Type B pancreatic cell (in vitro differentiated cells): ENCODE measurements at places on chromosomes 11 and 22. TPM values are rescaled to one million over a fixed set of nuclear protein-coding genes. Genes with fewer than 3 reads are reported as not detected.
A peak's percentile ranks its signal among the peaks of the same experiment; 100 is the strongest.

Gene PDGFD
- 17.8 and 27.9 TPM in 2 replicates for total RNA-seq

- no peak for DNase-seq
Measured at GRCh38 chr11:2928605-2929530, at the start of gene PHLDA2. TSS of gene PHLDA2 (minus strand) at chr11:2929420. CDS start at chr11:2929364, 56 bp downstream.

GRCh38 chr11:88174709-88175568 lies at the start of gene RAB38:
TSS of gene RAB38 (minus strand) at chr11:88175443. CDS start at chr11:88175384, 59 bp downstream.
- DNase-seq: peak; percentile 75

Gene HBB
- total RNA-seq: not detected in 2 replicates

DNA sequence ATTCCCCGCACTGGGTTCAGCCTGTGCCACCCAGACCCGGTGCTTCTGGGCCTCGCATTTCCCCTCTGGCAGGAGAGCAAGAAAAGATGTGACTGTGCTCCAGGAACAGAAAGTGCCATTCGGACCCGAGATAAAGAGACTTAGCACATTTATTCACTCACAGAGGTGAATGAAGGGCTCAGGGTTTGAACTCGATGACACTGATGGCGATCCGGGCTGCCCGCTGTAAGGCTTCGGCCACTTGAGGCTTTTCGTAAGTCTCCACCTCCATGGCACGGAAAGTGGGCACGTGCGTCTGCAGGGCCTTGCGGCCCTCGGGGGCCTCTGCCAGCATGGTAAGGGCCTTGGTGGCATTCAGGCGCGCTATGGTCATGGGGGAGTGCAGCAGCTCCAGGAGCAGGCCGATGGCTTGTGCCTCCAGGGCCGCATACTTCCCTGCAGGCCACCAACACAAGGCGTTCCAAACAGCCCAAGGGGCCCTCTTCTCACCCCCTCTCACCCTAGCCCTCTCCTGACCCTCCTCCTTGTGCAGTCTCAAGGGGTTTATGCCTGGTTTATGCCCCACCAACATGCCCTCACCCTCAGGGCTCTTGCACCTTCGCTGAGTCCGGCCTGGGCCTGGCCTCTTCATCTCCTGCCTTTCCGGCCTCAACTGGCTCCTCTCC lies 10.9 kb upstream of the GNAZ start:
- DNase-seq: peak; percentile 49

Gene NNMT
- total RNA-seq: 0.64 and 2.8 TPM in 2 replicates

GRCh38 chr11:17351510-17352176 lies at the start of gene NCR3LG1:
TSS of gene NCR3LG1 (plus strand) at chr11:17351800. CDS start at chr11:17351970, 170 bp downstream.
- peak; percentile 73 for DNase-seq

Gene TMA7B
- not detected in 2 replicates for total RNA-seq

GRCh38 chr22:40019100-40019499 lies 24.3 kb downstream of the FAM83F start:
- DNase-seq: no peak

GRCh38 chr22:36337365-36338130 lies 50.2 kb downstream of the MYH9 start:
- no peak for DNase-seq

Gene LGALS1
- total RNA-seq: 1.8 and 235 TPM in 2 replicates

Gene PDE2A
- 2.8 and 3.8 TPM in 2 replicates for total RNA-seq

- DNase-seq: no peak
Measured at GRCh38 chr11:61480994-61481335, 27.6 kb upstream of the LRRC10B start.

- DNase-seq: no peak
Measured at GRCh38 chr11:36532941-36533601, 23.0 kb upstream of the TRAF6 start.

GRCh38 chr11:117126223-117126965 lies 17.7 kb upstream of the PAFAH1B2 start:
- DNase-seq: no peak

GRCh38 chr11:68912254-68912653 lies 8.6 kb downstream of the IGHMBP2 start:
- DNase-seq: no peak

DNA sequence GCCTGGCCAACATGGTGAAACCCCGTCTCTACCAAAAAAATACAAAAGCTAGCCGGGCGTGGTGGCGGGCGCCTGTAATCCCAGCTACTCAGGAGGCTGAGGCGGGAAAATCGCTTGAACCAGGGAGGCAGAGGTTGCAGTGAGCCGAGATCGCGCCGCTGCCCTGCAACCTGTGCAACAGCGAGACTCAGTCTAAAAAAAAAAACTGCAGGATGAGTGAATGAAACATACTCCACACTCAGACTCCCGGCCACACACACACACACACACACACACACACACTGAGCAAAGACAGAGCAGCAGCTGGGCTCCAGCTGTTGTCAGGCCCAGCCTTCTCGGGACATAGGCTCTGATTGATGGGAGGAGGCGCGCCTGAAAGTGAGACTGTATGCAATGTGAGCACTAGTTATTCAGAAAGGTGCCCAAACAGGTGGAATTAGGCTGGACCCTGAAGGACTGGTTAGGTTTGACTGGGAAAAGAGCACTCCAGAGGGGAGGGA lies 1.5 kb upstream of the PLEKHA7 start:
- peak; percentile 51 for DNase-seq

DNA sequence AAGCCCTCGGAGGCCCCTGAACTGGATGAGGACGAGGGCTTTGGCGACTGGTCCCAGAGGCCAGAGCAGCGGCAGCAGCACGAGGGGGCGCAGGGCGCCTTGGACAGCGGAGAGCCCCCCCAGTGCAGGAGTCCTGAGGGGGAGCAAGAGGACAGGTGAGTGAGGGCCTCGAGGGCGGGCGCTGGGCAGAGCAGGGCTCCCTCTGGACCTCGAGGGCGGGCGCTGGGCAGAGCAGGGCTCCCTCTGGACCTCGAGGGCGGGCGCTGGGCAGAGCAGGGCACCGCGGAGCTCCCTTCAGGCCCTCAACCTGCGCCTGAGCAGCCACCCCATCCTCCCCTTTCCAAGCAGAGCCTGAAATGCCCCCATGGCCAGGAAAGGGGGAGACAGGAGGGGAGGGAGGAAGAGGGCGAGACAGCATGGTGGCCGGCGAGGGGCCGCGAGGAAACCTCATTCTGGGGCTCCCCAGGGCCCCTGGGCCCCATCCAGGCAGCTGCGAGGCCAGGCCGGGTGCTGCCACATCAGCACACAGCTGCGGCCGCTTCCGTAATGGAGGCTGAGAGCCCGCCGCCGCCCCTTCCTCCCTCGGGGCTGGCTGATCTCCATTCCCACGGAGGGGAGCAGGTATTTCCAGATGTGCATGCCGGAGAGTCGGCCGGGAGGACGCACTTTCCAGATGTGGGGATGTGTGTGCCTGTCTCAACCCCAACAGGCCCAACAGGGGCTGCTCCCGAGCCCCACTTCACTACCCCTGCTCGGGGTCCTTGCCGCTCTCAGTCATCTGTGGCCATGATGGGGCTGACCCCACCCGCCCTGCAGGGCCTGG lies 10.0 kb downstream of the PRR33 start:
- no peak for DNase-seq

GRCh38 chr11:78319453-78319955 lies 98.1 kb downstream of the GAB2 start:
- no peak for DNase-seq

- DNase-seq: no peak
Measured at GRCh38 chr11:79371152-79371551, 69.7 kb downstream of the TENM4 start.

GRCh38 chr11:110986016-110986415 lies 259.5 kb upstream of the POU2AF2 start:
- DNase-seq: no peak

- DNase-seq: no peak
Measured at GRCh38 chr22:49760630-49761571, 66.8 kb downstream of the BRD1 start.

Gene UPK3A
- total RNA-seq: 0.29 and 0.62 TPM in 2 replicates

- no peak for DNase-seq
Measured at GRCh38 chr11:82837650-82838049, 62.6 kb downstream of the PRCP start.

Gene SCGB1C1
- not detected in 2 replicates for total RNA-seq

GRCh38 chr22:47575291-47575690 lies 812.8 kb downstream of the TBC1D22A start:
- DNase-seq: peak; percentile 32

- no peak for DNase-seq
Measured at GRCh38 chr11:76579056-76579751, 91.3 kb downstream of the LRRC32 start.

DNA sequence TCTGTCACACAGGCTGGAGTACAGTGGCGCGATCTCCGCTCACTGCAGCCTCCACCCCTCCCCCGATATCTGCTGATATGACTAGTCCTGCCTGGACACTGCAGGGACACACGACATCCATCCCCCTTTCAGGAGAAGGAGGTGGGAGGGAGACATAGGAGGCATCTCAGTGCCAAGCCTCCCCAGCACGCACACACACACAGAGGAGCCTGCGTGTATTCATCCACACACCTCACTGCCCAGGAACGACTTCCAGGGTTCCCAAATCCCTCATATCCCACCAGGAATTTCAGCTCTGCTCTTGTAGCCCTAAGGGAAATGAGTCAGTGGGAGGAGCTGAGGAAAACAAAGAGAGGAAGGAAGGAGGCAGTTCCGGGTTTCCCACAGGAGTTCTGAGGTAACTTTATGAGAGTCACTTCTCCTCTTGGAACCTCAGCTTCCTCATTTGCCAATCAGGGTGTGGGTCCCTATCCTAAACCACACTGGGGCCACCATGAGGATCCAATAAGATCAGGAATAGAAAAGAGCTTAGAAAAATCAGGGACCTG lies 37.2 kb upstream of the ACER3 start:
- DNase-seq: peak; percentile 39

GRCh38 chr22:41949297-41949965 lies 2.5 kb upstream of the CENPM start:
- DNase-seq: no peak

DNA sequence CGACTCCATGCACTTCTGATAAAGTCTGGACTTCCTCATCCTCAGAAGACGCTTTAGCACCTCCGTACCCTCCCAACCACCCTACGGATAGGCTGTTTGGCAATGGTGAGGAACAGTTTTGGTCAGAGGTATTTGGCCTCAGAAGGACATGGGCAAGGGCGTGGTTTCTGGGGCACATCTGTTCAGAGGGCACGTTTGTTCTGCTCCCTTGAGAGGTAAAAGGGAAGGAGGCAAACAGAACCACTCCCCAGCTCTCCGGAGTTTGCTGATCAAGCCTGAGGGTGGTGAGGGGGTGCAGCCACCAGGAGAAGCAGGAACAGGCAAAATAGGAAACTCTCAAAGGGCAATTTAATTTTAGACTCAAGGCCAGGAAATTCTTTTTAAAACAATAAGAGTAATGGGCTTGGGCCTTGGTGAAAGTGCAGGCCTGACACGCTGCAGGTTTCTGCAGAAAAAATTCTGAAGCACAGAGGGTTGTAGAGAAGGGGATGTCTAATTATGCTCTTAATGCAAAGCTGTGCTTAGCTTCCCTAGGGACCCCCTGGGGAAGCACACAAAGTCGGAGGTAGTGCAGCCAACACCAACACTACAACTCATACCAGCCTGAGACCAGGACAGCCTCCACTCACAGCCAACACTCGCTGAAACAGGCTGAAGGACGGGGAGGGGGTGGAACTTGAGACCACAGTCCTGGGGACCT lies 23.3 kb downstream of the ETS1 start:
- DNase-seq: no peak

- no peak for DNase-seq
Measured at GRCh38 chr11:74123008-74123448, 47.8 kb downstream of the C2CD3 start.

- no peak for DNase-seq
Measured at GRCh38 chr22:28920757-28921584, 37.6 kb downstream of the ZNRF3 start.

Gene F2
- 9.5 and 12.1 TPM in 2 replicates for total RNA-seq

Gene PANX2
- total RNA-seq: 3.0 and 9.3 TPM in 2 replicates

GRCh38 chr22:22123118-22123959 lies 121.2 kb upstream of the VPREB1 start:
- no peak for DNase-seq

- no peak for DNase-seq
Measured at GRCh38 chr22:49899530-49899929, 18.7 kb downstream of the ALG12 start.

Gene TOP3B
- total RNA-seq: 47.7 and 66.3 TPM in 2 replicates

DNA sequence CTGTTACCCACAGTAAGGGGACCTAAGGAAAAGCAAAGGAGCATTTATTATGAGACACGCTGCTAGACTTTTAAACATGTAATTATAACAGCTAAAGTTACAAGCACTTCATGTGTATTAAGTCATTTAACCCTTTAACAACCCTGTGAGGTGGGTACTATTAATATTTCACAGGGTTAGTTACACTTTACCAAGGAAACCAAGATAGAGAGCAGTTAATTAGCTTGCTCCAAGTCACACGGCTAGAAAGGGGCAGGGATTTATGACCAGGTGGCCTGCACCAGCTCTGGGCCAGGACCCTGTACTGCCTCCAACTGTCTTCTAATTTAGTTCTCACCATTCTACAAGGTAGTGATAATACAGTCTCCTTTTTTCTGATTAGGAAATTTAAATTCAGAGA lies 74.9 kb downstream of the RPL27A start:
- DNase-seq: no peak

Gene KRTAP5-9
- 0.43 TPM in 1 of 2 replicates, not detected in the other for total RNA-seq

- DNase-seq: peak; percentile 64
Measured at GRCh38 chr22:21445437-21446127, 21.6 kb upstream of the TMEM191C start.

- DNase-seq: no peak
Measured at GRCh38 chr11:121464352-121464946, 11.7 kb upstream of the SORL1-AS1 start.
